ENCODE measurements at places on chromosomes 16 and 17.

DNA sequence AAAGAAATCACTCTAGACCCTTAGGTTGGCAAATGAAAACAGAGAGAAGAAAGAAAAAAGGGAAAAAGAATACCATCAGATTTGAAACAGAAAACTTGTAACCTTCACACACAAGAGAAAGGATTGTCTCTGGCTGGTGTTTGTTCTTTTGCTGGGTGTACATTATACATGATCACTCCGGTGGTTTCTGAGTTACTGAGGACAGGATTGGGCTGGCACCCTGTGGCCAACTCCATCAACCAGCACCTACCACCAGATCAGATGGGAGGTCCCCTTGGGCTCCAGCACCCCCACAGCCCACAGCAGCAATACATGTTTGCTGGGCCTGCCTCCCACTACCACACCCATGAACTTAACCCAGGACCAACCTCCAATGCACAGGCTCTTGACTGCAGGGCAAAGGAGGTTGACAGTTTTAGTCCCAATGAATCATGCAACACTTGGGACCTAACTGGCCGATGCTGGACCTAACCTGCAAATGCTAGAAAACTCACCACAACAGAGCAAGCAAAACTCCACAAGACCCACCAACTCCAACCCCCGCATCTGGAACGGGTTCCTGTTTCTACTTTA, 308.3 kb downstream of the SOX9 start:
- DNase-seq: no peak

- DNase-seq: no peak
These were observed 78.2 kb downstream of the CCDC182 start for GRCh38 chr17:57666946-57667345.

DNA sequence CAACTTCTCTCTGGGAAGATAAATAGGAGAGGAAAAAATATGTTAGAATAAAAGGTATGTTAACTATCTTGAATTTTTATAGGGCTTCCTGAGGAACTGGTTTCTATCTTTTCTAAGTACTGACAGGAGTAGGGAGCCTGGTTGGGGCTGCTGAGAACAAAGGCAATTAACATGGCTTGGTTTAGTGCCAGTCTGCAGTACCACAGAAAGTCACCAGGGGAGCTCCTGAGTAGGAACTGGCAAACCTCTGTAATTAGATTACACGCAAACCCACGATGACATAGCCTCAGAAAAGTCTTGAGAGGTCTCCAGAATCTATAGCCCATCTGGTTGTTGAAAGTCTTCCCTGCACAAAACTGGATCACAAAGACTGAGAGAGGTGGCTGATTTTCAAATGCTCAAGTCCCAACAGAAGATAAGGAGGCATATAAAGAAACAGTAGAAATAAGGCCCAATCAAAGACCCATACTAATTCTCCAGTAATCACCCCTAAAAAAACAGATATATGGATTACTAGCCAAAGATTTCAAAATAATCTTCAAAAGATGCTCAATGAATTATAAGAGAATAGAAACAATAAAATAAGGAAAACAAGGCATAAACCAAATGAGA, 11.7 kb upstream of the CNTNAP4 start:
- DNase-seq: no peak

DNA sequence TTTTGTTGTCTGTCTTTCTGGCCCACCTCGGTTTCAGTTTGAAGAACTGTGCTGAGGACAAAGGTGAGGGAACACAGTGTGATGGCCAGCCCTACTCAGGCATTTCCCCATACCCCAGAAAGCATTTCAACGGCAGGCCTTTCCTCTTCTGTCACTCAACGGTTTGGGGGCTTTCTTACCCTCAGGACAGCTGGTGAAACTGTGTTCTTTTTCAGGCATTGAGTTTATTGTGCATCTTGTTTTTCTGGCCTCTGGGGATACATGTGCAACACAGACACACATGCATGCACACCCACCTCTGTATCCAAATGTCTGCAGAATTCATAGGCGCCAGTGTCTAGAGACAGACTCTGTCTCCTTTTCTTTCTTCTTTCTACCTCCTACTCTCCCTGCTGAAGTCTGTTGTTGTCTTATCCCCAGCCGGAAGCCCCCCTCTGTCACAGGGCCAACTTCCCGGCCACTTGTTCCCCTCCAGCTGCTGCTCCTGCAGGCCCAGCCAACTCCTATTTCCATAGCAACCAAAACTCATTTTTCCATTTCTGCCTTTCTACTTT, 17.0 kb downstream of the CHD9 start:
- DNase-seq: no peak

- no peak for DNase-seq
These were observed at the start of gene PPP1R9B for GRCh38 chr17:50150354-50151040. TSS of gene PPP1R9B (minus strand) at chr17:50150677. CDS start at chr17:50150513, 164 bp downstream.

DNA sequence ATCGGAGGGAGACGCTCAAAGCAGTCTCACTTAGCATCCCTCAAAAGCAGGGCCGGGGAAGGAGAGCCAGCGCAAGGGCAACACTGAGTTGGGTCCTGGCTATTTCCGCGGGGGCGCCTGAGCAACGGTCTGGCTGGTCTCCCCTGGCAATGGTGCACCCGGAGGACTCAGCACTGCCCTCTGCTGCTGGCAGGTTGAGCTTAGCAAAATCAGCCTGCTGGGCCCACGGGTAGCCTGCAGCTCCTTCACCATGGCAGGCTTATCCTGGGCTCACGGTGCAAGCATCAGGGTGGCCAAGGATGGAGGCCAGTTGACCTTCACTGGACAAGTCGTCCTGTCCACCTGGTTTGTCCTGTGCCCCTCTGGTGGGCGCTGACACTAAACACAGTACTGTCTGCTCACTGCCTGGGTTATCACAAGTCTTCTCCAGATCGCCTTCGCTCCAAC, 14.4 kb upstream of the ALDH3A1 start:
- no peak for DNase-seq

GRCh38 chr17:68249354-68249765, 1.5 kb downstream of the AMZ2 start:
- DNase-seq: no peak

GRCh38 chr17:78674156-78674555, 97.0 kb upstream of the DNAH17 start:
- no peak for DNase-seq

DNA sequence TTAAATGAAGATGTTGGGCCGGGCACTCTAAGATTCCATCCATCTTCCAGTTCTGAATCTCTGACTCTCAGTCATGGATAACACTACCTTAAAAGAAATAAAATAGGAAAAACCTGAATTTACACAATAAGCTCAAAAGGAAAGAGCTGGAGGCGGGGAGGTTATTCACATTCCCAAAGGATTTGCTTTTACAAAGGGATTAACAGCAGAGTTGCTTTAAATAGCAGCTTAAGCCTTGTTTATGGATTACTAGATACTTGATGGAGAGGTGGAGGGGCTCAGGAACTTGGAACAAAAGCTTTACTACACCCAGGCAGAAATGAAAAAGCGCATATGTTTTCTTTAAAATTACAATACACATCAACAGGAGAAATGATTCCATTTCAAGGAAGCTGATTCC, 84.5 kb downstream of the XYLT1 start:
- no peak for DNase-seq

DNA sequence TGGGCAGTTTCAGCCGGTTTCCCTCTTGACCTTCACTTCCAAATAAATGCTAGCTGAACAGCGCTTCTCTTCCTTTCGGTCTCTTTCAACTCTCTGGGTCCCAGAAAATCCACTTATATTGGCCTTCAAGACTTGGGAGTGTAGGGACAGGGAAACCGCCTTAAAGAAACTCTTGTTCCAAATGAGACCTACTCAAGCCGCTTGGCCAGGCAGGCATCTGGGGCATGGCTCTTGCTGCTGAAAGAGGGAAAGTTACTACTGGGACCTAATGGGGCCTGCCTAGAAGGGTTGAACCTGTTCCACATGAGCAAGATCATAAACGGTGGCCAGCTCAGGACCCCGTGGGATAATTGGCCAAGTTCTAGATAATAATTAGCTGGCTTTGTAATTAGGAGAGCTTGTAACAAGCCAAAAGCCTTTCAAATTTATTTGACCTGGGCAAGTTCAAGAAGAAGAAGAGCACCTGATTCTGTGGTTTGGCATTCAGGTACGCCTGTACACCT, 13.2 kb downstream of the CDH1 start:
- no peak for DNase-seq

DNA sequence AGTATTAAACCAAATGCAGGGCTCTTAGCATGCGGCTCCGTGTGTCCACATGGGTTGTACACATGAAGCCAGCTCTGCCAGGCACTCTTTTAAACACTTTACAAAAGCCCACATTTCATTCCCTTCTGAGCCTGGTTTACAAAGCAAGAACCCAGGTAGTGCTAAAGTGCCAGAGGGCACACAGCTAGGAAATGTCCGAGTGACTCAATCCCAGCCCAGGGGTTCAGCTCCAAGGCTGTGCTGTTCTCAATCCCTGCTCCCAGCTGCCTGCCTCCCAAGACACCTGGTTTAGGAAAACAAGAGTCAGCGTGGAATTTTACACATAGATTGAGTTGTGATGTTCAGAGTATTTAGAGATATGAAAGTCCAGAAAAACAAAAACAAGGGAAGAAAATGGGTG, 13.3 kb upstream of the DCAF7 start:
- DNase-seq: no peak

- DNase-seq: no peak
These were observed 364.1 kb downstream of the TOX3 start for GRCh38 chr16:52182840-52183239.

- DNase-seq: no peak
These were observed 31.0 kb downstream of the SOX9 start for GRCh38 chr17:72151565-72152386.

GRCh38 chr17:49667854-49668253, 10.0 kb downstream of the SPOP start:
- no peak for DNase-seq

- DNase-seq: no peak
These were observed at the start of gene P2RX5 for GRCh38 chr17:3695723-3696411. TSS of gene P2RX5 (minus strand) at chr17:3696155. CDS start at chr17:3696005, 150 bp downstream.

DNA sequence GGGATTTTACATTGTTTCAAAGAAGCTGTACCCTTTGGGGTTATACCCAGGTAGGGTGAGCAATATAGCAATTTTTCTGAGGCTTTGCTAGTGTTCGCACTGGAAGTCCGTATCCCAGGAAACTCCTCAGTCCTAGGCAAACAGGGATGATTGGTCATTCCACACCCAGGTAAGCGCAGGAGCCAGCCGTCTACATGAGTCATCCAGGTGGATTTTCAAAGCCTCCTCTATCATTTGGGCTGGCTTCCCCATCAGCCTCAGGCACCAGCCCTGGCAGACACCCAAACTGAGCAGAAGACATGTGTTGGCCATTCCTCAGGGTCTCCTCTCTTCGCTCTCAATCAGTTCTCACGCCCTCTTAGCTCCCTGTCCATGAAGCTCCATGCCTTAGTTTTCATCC, 135.6 kb downstream of the AIPL1 start:
- DNase-seq: no peak

DNA sequence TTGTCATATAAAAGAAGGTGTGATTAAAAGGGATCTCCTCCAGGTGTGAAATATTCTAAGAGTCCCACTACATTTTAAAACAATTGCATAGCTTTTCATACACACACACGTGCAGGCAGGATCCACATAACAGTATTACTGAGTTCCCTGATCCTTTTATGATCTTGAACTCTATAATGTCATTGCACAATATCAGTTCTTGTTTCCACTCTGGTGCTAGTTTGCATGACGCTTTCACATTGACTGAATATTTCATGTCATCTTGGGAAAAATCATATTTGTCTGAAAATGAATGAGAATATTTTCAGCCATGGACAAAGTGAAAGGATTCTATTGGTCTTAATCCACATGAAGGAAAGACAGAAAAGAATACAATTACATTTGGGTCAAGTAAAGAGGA, 703.8 kb downstream of the CDH8 start:
- no peak for DNase-seq
